Activated CD8-positive, alpha-beta memory T cell treated with anti-CD3 and anti-CD28 coated beads for 1 hour (primary cell): ENCODE measurements at places on chromosomes 2 and 18.

DNA sequence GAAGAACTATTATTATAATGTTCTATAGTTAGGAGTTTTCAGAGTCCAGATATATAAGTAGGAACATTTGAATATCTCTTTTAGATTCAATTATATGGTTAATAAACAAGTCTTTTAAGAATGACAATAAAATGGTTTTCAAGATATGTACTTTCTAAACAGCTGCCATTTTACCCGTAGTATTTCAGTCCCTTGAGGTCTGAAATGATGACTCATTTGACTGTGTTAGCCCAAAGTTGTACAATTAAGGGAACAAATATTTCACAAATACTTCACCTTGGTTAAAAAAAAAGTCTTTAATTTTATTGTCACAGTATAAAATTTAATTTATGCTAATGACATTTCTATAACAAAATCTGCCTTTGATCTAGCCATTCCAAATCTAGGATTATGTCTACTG, 91.6 kb upstream of the TANK start:
- DNase-seq: no peak

GRCh38 chr2:29726976-29727375, 194.4 kb downstream of the ALK start:
- DNase-seq: no peak

DNA sequence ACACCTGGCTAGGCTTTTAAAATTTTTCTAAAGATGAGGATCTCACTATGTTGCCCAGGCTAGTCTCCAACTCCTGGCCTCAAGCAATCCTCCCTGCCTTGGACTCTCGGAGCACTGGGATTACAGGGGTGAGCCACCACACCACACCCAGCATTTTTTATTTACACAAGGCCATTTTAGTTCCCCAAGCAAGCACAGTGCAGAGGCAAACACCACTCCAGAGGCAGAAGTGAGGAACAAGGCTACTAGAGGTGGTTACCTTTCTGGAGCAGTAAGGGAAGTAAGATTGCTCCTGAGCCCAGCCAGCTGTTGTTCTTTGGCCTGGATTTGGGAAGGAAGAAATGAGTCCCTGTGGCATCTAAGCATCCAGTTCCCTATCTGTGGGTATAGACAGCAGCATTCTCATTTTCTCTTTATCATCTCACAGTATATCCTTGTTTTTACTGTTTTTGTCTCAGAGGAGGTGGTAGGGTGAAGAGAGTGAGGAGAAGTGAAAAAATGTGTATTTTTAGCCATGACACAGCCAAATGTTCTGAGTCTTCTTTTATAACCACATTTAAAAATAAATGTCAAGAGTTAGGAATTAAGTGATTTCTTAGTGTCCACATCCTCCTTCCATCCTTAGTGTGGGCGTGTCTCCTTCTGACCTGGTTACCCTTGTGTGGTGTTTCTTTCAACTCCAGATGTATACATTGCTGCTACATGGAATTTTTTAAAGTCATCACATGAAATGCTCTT, 10.5 kb upstream of the TTC39C start:
- DNase-seq: no peak

- no peak for DNase-seq
Observed at GRCh38 chr2:236977063-236977851, 108.4 kb upstream of the COPS8 start.

DNA sequence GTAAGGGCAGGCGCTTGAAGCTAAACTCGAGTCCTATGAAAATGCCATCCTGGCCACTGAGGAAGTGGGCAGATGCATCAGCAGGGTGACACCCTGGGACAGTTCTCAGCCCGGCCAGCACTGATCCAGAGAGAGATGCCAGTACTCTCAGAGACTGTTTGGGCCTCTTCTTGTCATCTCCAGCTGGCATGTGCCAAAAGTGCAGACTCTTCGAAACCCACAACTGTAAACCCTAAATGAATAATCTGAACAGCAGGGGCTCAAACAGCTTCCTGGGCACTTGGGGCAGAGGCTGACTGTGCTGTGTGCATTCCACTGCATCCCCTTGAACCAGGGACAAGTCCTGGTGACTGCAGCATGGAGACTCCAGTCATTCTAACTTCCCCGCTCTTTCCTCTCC, 204.2 kb upstream of the SMAD2 start:
- no peak for DNase-seq

- DNase-seq: no peak
Observed at GRCh38 chr2:43842866-43843226, 4.1 kb downstream of the ABCG8 start.

GRCh38 chr2:103132536-103133217, 370.8 kb downstream of the TMEM182 start:
- no peak for DNase-seq
